ENCODE measurements at places on chromosomes 3 and 15.

- DNase-seq, result no peak
Observed at GRCh38 chr3:113648524-113648923, 47.9 kb downstream of the USF3 start.

DNA sequence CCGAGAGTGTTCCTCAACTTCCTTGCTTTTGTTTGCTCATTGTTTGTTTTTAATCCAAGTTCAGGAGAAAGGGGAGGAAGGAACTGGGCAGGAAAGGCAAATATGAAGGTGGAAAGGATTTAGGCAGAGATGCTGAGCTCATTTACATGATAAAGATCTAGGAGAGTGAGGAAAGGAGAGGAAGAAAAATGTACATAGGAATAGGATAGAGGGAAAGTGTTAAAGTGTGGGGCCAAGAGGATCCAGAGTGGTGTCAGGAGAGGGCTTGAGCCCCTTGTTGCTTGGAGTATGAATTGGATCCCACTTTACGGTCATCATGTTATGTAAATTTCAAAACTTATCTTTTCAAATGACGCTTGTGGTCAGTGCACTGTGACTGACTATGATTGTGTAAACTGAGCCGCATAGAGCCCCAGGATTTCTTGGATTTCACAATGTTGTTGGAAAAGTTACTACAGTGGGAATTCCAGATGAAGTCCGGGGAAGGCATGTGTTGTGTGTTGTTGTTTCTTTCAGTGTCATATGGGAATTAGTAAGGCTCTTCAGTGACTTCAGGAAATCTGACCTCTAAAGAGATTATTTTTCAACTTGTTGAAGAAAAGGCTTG is 15.0 kb upstream of the PLD1 start:
- DNase-seq, result no peak

DNA sequence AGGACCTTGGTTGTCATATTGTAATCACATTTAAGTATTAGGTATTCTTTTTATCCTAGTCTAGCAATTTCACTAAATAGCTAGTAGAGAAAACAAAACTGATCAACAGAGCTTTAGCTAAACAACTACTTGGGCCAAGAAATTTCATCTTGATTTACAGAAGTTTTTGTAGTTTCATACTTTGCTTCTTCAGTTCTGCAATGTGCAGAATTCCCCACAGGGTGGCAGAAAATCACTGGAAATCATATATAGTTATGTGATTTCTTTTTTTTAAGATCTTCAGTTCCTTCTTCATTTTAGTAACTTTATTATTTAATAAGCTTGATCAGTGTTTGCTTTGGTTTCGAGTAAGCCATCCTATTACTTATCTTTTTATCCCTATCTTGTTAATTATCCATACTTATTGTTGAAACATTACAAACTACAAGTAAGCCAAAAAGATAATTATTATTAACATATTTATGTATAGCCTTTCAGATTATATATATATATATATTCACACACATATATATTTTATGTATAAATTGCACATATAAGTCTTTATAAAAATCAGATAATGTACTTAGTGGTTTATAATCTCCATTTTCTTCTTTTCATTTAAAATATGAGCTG is 2.2 kb upstream of the BNIP2 start:
- no peak for DNase-seq

DNA sequence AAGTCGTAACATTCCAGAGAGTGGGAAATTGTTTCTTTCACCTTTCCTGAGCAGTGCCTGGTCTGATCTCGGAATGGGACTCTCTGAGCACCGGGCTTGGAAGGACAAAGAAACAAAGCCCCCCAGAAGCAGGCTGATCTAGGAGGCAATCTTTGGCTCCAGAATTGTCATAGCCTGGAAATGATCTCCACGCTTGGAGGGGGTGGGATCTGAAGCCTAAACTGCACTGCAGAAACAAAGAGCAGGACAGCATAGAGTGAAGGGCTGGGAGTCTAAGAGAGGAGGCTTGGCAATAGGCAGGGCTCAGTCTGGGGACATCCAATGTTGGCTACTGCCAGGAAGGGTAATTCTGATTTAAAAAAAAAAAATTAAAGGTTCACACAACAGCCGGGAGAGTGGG is 1.9 kb downstream of the CRABP1 start:
- DNase-seq, result no peak

- no peak for DNase-seq
Observed at GRCh38 chr3:39469945-39470344, 2.5 kb downstream of the MOBP start.
